ENCODE measurements at places on chromosomes 5 and 9. TPM values are rescaled to one million over a fixed set of nuclear protein-coding genes. Genes with fewer than 3 reads are reported as not detected.

GRCh38 chr5:99061299-99061698, 132.5 kb upstream of the CHD1 start:
- DNase-seq = no peak

DNA sequence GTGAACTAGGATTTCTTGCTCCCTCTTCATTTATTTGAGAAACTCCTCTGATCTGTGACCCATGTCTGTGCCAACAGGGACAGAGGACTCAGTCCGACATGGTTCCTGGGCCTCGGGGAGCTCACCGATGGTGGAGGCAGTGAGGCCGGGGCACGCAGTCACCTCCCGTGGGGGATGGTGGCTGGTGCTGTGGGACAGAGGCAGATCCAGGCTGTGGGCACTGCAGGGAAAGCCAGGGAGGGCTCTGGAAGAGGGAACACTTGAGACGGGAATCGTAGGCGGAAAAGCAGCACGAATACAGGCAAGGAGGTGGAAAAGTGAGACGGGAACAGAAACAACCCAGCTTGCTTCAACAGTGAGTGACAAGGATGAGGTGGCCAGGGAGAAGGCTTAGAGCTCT, 127.8 kb downstream of the GABBR2 start:
- DNase-seq = no peak

DNA sequence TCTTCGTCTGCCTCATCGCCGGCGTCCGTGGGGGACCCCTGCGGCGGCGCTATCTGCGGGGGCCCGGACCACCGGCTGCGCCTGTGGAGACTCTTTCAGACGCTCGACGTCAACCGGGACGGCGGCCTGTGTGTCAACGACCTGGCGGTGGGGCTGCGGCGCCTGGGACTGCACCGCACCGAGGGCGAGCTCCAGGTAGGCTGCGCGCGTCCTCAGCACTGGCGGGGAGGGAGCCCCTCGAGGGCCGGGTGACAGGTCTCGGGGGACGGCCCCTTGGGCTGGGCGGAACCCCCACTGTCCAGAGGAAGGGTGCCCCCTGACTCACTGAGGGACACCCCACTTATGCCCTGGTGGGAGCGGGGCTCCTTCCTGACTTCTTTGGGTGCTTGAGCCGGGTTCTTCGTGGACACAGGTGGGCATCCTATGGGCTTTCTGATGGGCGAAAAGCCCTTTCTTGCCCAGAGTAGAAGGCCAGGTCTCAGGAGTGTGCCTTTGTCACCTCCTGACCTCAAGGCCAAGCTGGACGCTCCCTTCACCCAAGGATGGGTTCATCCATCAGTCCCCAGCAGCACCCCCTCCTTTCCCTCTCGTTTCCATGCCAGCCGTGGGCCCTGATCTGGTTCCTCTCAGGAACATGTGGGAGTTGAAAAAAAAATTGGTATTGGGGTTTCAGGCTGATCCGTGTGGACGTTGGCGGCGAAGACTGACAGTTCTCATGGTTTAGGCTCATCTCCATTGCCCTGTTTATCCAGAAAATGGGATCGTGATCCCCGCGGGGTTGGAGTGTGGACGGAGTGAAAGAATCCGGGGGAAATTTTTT, 564 bp downstream of the SLC25A25 start:
- no peak for DNase-seq

GRCh38 chr5:169647566-169647965, 10.5 kb downstream of the DOCK2 start:
- no peak for DNase-seq

GRCh38 chr5:90809311-90810056, 250.9 kb downstream of the ADGRV1 start:
- DNase-seq = no peak

DNA sequence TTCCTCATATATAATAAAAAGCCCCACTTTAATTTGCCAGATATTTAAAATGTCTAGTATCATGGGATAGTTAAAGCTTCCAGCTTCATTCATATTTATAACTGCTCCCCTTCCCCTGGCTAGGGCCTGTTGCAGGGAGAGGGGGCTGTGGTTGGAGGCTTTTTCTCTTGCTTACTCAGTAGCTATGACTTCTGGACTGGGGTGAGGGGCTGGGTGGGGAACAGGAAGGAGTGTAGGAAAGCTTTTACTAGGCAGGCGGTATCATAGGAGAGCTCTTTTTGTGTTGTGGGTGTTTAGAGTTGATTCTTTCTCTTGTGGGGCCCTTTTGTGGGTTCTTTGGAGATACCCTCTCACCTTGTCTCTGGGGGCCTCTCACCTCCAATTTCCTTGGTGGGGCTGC, 39.4 kb downstream of the PIP5K1B start:
- no peak for DNase-seq

GRCh38 chr5:172748341-172748843, 22.6 kb downstream of the DUSP1 start:
- DNase-seq = no peak

DNA sequence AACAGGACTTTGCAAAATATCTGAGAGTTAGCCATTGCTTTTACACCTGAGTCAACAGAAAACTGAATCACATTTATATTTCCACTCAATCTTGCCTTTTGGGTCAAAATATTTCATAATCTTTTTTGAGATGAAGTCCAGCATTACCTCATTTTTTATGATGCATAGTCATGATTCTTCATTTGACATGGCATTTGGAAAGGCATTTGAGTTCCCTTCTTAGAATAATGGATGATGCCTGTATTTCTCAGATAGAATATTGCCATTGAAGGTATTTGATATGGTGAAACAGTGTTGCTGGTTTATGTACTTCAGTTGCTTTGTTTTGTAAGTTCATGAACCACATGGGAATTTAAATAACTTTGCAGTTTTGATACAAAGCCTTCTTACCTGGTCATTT, 180.4 kb downstream of the PRR16 start:
- DNase-seq = no peak

DNA sequence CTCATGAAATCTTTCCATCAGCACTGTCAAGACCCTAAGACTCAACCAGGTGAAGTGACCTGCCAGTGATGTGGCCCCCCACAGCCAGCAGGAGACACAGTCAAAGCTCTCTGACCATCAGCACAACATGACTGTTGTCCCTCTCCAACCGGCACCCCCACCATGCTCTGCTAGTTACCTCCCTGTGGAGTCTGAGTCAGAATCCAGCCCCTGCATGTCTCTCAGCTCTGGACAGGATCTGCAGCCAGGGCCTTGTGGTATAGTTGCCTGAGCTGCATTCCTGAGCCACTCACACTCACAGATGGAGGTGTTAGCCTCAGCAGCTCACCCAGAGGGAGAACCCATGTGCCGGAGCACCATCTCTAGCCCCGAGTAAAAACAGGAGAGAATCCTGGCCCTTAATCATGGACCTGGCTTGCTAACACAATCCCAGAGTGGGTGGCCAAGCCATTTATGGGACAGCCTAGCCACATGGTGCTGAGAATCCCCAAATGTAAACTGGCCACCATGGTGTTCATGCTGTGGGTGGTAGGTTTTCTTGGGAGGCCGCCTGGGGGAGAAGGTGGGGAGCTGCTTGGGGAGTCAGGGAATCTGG, 237.8 kb downstream of the PAPPA start:
- DNase-seq = no peak

- DNase-seq = no peak
Observed at GRCh38 chr9:18745710-18746109, 271.8 kb downstream of the ADAMTSL1 start.

DNA sequence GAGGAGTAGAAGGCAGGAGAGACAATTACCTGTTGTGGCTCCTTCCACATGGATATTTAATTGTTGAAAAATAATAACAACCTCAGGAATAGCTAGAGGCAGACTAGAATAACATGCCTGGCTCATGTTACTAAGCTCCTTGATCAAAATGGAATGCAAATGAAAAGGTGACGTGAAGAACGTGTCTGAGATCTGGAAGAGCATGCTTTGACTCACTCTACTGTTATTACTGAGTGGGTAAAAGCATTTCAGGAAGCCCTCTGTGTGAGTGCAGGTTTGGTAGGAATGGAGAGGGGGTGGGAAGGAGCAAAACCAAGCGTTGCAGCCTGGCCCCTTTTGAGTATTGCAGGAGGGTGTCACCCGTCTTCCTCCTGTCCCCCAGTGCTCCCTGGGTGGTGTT, 84.8 kb downstream of the EQTN start:
- DNase-seq = no peak

DNA sequence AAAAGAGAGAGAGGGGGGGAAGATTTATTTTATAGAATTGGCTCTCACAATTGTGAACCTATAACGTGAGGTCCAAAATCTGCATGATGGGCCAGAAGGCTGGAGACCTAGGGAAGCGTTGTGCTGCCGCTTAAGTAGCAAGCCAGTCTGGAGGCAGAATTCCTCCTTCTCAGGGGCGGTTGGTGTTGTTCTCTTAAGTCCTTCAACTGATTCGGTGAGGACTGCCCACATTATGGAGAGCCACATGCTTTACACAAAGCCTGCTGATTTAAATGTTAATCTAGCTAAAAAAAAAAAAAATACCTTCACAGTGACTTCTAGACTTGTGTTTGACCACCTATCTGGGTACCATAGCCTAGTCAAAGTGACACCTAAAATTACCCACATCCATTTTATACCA, 64.2 kb upstream of the CKS2 start:
- no peak for DNase-seq

DNA sequence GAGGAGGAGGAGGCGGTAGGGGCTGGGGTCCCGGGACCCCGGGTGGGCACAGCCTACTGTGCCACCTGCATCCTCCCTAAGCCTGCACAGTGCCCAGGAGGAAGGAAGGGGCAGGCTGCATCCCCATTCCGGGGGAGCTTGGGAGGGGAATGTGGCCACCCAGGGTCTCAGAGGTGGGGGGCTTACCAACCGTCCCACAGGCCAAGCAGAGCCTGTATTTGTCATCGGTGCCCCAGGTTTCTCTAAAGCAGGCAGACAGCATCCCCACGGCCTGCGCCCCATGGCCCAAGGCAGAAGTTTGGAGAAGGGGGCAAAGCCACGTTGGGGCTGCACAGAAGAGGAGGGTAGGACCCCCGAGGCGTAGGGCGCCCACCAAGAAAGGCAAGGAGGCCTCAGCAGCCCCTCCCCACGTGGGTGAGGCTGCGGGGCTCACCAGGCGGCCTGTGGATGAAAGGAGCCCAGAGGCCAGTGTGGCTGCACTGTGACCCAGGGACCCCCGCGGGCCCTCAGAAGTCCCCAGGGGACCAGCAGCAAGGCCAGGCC, 507 bp upstream of the GPSM1 start:
- no peak for DNase-seq

DNA sequence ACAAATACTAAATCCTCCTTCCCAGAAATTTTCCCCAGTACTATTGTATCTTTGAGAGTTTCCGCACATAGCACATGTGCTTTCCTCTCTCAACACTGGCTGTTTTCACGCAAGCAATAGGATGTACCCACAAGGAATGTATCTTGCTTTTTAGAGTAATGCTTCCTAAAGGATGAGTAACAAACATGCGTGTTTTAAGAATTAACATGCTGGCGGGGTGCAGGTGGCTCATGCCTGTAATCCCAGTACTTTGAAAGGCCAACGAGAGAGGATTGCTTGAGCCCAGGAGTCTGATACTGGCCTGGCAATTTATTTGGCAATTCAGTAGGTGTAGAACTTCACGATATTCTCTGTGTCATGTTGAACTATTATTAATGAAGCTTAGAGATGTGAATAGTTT, 4.6 kb downstream of the RUFY1 start:
- DNase-seq = no peak

DNA sequence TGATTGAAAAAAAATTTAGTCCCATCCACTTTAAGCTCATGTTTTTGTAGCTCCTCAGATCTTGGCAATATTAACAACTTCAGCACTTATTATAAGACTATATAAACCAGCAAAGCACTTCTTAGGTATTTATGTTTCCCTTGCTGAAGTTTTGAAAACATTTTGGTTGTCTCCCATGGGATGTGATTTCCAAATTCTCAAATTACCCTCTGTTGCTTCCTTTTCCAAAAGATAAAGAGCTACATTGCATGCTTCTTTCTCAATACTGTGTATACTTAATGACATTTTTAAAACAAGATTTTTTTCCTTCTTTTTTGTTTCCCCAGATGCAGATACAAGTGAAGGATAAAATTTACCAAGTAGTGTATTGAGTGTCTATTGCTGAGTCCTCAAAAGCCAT, 567.1 kb downstream of the CSNK1G3 start:
- DNase-seq = no peak

- no peak for DNase-seq
Observed at GRCh38 chr5:77463905-77464304, 28.2 kb downstream of the WDR41 start.

- no peak for DNase-seq
Observed at GRCh38 chr9:136309101-136309801, 5.4 kb upstream of the CCDC187 start.

PCDHGA3 gene
- 0.80 TPM for total RNA-seq

RXFP3 gene
- total RNA-seq = not detected

NMUR2 gene
- total RNA-seq = not detected

SPATA31A3 gene
- total RNA-seq = not detected

STKLD1 gene
- 3.8 TPM for total RNA-seq

RELL2 gene
- 6.7 TPM for total RNA-seq

PTGR1 gene
- 50.1 TPM for total RNA-seq

CER1 gene
- not detected for total RNA-seq

EIF4E1B gene
- not detected for total RNA-seq

CHSY3 gene
- 0.84 TPM for total RNA-seq

TAF1L gene
- total RNA-seq = not detected

Data from progenitor cell of endocrine pancreas (in vitro differentiated cells).